Dermis blood vessel endothelial cell (primary cell): ENCODE measurements at places on chromosomes 5 and 9. TPM values are rescaled to one million over a fixed set of nuclear protein-coding genes. Genes with fewer than 3 reads are reported as not detected.

- DNase-seq, result peak; percentile 62
These were observed 289.8 kb upstream of the ANKRD55 start for GRCh38 chr5:56522960-56523359.

- no peak for DNase-seq
These were observed 31.1 kb downstream of the MRPS27 start for GRCh38 chr5:72288924-72289323.

The IFNA2 gene
- not detected in 2 replicates for total RNA-seq

DNA sequence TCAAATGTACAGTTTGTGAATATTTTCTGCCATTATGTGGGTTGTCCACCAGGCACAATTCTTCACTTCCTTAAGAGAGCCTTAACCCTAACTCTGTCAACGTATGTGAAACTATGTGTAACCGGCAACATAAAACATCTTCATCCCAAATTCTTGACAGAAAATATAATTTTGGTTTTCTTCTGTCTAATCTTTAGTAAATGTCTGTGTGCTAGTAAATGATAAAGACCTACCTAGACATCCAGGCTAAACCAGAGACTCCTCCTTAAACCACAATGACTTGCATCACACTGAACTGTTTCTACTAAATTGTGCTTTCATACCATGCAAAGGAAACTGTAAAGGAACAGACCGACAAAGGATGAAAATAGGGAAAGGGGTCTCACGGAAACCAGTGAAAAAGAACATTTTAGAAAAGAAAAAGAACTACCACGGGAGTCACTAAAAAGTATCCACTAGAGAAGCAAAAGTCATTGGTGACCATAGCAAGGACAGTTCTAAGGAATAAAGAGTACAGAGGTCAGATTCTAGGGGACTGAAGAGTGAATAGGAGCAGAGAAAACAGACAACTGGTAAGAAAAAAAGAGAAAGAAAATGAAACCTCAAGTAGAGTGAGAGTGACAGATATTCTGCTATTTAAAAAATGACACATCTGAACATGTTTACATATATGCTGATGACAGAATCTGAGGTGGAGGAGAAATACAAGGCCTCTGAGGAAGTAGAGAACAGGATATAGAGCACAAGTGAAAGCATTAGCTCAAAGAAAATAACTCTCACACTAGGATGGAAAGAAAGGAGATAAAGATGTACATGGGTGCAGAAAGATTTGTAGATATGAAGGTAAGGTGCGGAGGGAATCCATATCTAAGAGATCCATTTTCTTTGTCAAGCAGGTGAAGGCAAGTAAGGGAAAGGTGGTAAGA is 49.4 kb downstream of the FNIP1 start:
- no peak for DNase-seq

The ARL14EPL gene
- total RNA-seq, result under 0.01 TPM in 1 of 2 replicates, not detected in the other

DNA sequence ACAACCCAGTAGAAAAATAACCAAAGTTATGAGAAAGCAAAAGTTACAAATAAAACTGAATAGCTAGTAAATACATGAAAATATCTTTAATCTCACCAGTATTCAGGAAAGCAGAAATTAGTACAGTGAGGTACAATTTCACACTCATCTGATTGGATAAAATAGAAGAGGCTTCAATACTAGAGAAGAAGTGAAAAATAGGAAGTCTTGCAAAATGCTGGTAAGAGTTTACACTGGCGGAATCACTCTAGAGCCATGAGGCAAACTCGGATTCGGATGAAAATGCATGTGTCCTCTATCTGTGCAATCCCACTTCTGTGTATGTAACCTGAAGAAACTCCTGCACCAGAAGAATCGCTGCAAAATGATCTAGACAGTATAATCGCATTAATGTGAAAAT is 128.9 kb downstream of the CCDC192 start:
- no peak for DNase-seq

GRCh38 chr5:109049565-109049964 is 301.9 kb downstream of the FER start:
- no peak for DNase-seq

DNA sequence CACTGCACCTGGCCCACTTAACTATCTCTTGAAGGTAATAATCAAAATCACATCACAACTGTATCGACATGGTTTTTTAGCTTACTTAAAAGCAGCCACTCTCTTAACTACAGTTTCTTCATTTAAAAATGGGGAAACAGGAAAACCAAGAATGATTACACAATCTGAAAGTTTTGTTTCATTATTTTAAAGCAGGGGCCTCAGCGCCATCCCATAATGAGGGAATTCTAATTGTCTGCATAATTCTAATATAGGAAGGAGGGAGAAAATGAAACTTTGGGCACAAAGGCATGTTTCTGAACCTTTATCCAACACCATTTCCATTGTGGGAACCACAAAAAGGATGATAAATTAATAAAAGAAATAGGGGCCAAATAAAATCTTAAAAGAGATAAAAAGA is 7.6 kb downstream of the HACD4 start:
- DNase-seq, result no peak

GRCh38 chr9:73667749-73668148 is 516.1 kb downstream of the ANXA1 start:
- no peak for DNase-seq

DNA sequence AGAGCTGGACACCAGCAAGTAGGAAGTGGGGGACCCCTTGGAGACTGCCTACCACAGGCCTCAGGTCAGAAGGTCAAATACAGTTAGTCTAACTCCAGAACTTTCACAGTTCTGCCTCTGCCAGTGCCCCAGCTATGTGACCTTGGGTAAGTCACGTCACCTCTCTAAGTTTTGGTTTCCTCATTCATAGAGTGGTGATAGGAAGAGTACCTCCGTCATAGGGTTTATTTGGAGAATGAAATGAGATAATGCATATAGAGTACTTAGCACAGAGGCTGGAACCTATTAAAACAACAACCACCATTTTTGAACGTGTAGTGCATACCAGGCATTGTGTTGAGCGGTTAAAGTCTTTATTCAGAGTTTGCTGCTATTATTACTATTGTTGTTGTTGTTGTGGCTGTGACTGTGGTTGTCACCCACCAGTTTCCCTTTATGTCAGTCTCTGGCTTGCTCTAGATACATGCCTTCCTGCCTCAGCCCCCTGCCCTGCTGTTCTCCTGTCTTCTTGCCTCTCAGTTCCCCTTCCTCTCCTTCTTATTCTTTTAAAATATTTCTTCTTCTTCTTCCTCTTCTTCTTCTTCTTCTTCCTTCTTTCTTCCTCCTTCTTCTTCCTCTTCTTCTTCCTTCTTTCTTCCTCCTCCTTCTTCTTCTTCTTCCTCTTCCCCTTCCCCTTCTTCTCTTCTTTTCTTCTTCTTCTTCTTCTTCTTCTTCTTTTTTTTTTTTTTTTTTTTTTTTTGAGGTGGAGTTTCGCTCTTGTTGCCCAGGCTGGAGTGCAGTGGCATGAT is 67.8 kb downstream of the RALGPS1 start:
- no peak for DNase-seq

DNA sequence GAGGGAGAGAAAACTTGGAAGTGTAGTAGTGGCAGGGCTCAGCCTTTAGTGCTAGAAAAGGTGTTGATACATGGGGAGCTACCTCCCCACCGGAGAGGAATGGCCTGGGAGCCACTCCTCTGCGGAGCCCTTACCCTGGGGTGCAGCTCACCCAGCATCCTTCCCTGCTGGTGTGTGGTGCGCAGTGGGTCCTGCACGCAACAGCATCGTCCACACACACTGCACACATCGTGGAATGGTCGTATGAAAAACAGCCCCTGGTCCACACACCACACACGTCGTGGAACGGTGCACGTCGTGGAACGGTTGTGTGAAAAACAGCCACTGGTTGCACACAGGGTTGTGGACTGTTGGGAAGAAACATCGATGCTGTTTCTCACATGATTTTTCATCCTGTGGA is 16.1 kb upstream of the AHRR start:
- DNase-seq, result no peak

The OMD gene
- under 0.01 and 0.23 TPM in 2 replicates for total RNA-seq

GRCh38 chr9:124355039-124355940 is 60.0 kb downstream of the PSMB7 start:
- no peak for DNase-seq

GRCh38 chr5:122192497-122193496 is 63.5 kb downstream of the ZNF474 start:
- DNase-seq, result peak; percentile 79

The LCN2 gene
- total RNA-seq, result 0.14 TPM in 1 of 2 replicates, not detected in the other

GRCh38 chr9:16246785-16247184 is 623.7 kb downstream of the BNC2 start:
- no peak for DNase-seq

DNA sequence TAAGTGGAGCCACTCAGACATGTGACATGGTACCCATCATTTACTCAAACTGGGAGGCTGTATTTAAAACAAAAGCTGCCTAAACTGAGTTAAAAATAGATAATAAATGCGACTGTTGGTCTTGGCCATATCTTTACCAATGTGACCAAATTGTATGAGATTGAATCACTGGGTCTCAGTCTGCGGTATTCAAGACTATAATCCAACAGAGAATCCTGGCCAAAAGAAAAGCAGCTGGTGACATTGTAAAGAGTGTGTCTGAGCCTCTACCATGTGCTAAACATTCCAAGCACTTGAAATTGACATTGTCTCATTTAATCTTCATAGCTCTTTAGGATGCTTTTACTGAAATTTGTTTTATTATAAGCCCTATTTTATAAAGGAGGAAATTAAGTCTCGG is 282.6 kb downstream of the ZNF608 start:
- DNase-seq, result no peak

DNA sequence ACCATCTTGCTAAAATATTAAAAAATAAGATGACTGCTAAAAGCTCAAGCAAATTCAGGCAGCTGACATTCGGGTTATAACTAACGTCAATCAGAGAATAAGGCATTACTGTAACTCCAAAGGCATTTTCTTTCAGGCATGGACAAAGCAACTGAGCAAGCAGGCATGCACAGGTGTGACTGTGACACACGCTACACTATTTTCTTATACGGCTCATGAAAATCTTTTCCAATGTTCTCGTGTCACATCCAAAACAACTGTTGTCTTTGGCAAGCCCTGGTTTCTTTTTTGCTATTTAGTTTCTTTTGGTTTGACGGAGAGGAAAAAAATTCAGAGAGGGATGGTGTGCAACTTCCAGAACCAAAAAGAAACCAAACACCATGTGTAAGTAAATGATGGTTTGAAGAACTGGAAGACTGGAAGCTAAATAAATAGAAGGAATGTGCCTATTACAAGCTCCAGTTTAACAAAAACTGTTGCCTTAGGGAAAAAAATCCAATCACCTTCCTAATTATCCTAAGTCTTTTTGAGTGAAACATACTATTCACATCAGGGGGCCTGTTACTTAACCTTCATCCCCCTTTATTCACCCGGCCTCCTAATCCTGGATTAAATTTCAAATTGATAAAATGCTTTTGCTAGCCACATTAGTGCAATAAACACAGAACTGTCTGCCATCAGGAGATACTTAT is 277.6 kb downstream of the PSAT1 start:
- DNase-seq, result no peak

DNA sequence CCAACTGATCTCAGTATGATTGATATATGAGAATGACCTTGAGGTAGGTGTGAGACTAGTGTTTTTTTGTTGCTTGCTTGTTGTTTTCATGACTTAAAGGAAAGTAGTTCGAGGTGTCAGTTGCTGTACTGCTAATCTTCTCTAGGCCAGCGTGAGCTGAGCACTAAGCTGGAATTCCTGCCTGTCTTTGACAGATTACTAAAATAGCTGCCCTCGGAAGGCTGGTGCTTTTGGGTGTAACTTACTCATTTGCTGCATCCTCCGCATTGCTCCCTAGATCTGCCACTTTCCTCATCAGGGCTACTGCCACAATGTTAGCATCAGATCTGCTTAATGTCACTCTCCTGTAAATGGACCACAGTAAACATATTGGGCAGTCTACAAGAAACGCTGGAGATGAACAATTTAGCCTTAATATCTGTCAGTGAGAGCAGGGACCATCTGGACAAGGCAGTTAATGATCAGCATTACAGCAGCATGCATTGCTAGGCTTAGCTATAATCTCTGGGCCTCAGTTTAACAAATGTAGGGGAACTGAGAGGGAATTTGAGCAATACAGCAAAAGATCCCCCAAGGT is 106.6 kb upstream of the CDH6 start:
- no peak for DNase-seq

The MEIKIN gene
- total RNA-seq, result not detected in 2 replicates

The RNF208 gene
- 0.14 TPM in 1 of 2 replicates, not detected in the other for total RNA-seq

- DNase-seq, result peak; percentile 20
These were observed 13.6 kb downstream of the NIPAL4 start for GRCh38 chr5:157473383-157474320.

The TRIM36 gene
- 0.23 and 0.34 TPM in 2 replicates for total RNA-seq
